ENCODE measurements at places on chromosomes 16 and 17.

GRCh38 chr17:19248928-19249574 lies 11.9 kb downstream of the EPN2 start:
- no peak for DNase-seq

GRCh38 chr17:64780096-64781013 lies 118.2 kb upstream of the SMURF2 start:
- DNase-seq = peak; percentile 73

- no peak for DNase-seq
These were observed 5.3 kb upstream of the ADAT1 start for GRCh38 chr16:75628351-75628750.

DNA sequence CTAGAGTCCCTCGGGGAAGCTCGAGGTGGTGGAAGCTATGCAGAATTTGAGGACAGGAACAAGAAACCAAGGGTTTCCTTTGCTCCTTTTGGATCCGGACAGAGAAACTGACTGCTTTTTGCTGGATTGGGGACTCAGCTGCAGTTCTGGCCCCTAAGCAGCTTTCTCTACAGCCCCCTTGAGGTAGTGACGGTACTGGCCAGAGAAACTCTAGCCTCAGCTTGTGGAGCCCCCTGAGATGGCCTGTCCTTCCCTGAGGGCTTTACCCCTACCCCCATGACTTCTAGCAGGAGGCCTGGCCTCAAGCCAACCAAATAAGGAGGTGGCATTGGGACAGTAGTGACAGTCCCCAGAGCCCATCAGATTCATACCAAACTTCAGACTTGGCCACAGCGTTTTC lies 118.1 kb downstream of the IRX5 start:
- no peak for DNase-seq

DNA sequence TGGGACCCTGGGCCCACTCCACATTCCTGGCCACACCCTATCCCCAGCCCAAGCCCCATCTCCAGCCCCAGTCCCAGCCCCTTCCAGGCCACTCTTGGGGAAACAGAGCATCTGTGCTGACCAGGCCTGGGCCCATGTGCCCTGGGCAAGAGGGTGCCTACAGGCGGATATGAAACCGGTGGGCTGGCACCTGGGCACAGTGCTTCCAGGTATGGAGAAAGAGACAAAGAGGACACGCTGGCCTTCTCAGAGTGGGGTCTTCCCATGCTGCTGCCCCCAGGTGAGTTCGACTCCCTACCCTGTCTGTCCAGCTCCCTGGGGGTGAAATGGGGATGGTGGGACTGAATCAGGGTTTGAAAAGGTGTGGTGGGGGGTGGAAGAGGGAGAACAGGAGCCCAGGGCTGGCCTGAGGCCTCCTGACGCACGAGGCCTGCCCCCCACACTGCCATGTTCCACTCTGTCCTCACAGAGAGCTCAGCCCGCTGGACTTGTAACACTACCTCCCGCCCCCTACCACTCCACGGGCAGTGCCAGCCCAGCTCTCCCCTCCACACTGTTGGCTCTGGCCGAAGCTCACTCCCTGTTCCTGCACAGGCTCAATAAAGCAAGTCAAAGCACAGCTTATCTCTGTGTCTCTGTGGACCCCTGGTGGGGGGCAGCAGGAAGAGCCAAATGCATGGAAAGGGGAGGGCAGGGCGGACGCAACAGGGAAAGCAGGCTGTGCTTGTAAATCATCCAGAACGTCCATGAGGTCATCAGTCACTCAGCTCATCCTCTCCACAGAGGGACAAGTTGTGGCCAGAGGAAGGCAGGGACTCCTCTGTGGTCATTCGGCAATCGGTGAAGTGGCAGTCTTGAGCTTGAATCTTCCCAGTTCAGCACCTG lies 71.1 kb upstream of the TMEM97 start:
- DNase-seq = no peak

GRCh38 chr17:58329035-58329809 lies 627 bp upstream of the TSPOAP1 start:
- peak; percentile 87 for DNase-seq

Data from stimulated activated CD8-positive, alpha-beta memory T cell treated with anti-CD3 and anti-CD28 coated beads, Interleukin-7, amount 100 ng/mL, for 48 hours (primary cell).